Cardiac muscle cell (in vitro differentiated cells and primary cell): ENCODE measurements at places on chromosomes 1 and 21.

DNA sequence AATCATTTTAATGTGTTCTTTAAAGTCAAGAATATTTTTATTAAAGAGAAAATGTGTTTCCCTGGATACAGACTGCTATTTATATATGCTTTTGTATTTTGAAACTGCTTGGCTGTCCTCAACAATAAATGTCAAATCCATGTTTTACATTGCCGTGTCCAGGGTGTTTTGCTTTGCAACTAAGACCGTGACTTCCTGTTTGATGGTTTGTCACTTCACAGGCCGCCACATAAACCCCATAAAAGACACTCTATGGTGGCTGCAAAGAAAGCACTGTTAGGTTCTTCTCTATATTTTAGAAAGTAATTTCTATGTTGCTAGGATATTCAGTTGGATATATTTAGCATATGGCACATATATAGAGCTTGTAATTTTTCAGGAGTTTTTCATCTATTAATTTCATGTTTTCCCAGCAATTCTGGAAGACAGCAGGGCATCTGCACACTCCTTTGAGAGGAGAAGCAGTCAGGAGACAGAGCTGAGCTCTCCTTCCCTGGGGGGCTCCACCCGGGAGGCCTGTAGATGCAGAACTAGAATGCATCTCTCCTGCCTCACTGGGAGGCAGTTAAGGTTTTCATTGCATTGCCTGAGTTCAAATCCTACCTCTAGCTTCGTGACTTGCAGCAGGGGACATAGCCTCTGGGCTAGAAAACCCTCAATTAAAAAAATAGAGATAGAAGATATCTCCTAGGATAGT, 33.1 kb downstream of the PRDM2 start:
- H3K27ac ChIP-seq: no peak overlapping the region
- DNase-seq: no peak
- H3K4me3 ChIP-seq: no peak overlapping the region
- H3K27me3 ChIP-seq: no peaks in the 10 kb centered on the region

DNA sequence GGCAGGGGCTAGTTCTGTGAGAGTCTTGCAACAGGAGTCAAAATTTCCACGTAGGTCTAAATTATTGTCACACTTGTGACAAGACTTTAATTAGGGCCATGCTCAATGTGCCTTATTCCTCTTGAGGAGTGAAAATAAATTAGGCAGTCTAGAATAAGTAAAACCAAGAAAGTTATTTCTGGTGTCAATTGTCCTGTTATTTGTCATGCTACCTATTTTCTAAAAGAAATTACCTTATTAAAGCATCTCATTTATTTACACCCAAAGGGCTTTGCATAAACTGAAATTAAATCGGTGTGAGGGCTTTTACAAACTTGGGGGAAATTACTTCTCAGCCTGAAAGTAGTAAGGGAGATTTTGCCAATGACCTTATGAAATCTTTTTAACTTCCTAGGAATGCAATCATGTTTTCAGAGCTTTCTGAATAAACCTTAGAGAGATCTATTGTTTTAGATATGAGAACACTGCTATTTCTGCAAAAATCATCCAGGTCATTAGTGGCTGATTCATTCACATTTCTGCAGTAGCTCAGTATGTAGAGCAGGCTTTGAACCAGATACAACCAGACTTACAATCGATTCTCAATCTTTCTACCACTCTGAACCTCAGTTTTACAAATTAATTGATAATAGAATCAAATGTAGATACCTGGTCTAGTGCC, 221.2 kb upstream of the SAMSN1 start:
- H3K36me3 ChIP-seq: no peaks in the 10 kb centered on the region
- no peak overlapping the region for H3K4me3 ChIP-seq
- no peak for DNase-seq
- H3K4me1 ChIP-seq: no peaks in the 10 kb centered on the region
- H3K27ac ChIP-seq: no peak overlapping the region

DNA sequence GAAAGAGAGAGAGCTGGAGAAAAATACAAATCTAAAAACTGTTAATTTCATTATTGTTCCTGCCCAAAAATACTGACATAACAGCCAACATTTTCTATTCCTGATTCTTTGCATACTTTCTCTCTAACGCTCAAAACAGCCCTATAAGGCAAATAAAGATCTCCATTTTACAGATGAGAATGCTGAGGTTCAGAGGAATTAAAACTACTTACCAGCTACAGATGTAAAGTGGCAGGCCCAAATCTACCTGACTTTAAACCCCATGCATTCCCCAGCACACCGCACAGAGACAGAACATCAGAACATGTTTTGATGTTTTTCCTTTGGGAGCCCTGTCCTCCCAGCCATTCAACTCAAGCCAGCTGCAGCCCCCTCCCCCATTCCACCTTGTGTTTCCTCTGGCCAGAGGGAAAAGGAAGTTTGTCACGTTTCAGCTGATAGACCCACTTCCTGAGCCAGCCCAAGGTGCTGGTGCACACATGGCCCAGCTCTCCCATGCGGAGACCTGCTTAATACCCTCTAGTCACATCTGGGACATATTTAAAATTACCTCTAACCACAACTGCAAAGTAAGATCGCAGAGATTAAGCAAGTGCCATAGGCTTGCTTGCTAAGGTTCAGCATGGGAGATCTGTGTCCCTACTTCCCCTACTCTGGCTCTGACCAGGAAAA, 133.1 kb upstream of the NFIA start:
- no peaks in the 10 kb centered on the region for H3K4me1 ChIP-seq
- H3K27ac ChIP-seq: no peak overlapping the region
- H3K4me3 ChIP-seq: no peak overlapping the region
- H3K36me3 ChIP-seq: no peaks in the 10 kb centered on the region
- DNase-seq: no peak

DNA sequence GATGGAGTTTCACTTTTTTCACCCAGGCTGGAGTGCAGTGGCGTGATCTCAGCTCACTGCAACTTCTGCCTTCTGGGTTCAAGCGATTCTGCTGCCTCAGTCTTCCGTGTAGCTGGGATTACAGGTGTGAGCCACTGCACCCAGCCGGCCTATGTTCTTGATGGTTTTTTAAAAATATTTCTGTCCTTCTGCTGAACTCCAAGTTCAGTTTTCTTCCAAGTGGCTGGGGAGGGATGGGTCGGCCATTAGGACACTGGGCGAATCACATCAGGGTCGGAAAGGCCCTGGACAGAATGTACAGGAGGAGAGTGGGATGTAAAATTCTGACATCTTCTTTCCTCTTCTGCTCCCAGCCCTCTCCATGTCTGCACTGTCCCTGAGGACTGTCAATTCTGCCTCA, 289.6 kb downstream of the PTPRU start:
- no peaks in the 10 kb centered on the region for H3K36me3 ChIP-seq
- no peak for DNase-seq
- H3K4me1 ChIP-seq: no peaks in the 10 kb centered on the region
- H3K27ac ChIP-seq: no peak overlapping the region
- no peak overlapping the region for H3K4me3 ChIP-seq
